A172 (cell line): ENCODE measurements at places on chromosomes 3 and 15.

- DNase-seq = no peak
These were observed 15.5 kb upstream of the EHD4 start for GRCh38 chr15:41987925-41988275.

- DNase-seq = peak; percentile 8
These were observed 95.6 kb downstream of the DHX36 start for GRCh38 chr3:154228561-154229216.

- DNase-seq = no peak
These were observed 43.6 kb upstream of the KY start for GRCh38 chr3:134694466-134694865.

GRCh38 chr3:140931016-140931454, 10.6 kb upstream of the SLC25A36 start:
- no peak for DNase-seq

DNA sequence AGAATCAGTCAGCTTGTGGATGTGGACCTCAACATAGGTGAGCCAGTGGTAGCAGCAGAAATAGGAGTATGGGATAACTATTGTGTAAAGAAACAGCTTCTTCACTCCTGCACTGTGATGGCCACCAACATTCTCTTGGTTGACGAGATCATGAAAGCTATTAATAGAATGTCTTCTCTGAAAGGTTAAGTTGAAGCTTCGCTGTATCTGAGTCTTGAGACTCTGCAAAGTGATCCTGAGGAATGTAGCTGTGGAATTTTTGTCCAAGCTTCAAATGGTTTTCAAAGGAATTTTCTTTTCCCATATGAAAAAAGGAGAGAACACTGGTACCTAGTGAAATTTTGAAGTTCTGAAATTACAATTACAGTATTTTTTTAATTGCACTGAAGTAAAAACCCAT, 146.3 kb downstream of the GMNC start:
- DNase-seq = no peak

- DNase-seq = no peak
These were observed 655.8 kb downstream of the AGBL1 start for GRCh38 chr15:86735247-86736040.

- no peak for DNase-seq
These were observed 180.6 kb downstream of the IL5RA start for GRCh38 chr3:2929574-2929973.

DNA sequence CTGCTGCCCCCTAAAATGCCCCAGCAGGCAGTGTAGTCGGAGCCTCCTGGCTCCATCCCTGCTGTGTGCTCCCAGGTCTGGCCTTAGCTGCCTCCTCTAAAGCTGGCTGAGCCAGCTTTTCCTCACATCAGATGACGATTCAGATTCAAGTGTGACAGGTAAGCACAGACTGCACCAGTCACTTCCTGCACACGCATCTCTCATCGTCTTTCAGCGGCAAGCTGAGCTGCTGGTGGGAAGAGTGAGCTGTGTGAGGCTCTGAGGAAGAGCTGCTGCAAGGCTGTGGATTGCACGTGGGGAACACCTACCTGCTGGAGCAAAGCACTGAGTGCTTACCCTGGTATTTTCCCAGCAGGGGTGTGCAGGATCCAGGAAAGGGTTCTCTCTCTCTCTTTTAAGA, 88.4 kb upstream of the RPL32 start:
- DNase-seq = no peak

DNA sequence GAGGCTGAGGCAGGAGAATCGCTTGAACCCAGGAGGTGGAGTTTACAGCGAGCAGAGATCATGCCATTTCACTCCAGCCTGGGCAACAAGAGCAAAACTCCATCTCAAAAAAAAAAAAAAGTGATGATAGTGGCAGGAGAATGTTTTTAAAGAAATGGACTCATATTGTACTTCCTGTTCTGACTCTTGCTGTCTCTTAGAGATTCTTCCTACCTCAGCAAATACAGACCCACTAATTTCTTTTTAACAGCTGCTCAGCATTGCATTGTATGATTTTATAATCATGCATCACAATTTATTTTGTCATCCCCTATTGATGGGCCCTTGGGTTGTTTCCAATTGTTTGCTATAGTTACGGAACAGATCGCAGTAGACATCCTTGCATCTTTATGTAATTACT, 8.8 kb upstream of the ANKDD1A start:
- DNase-seq = no peak

GRCh38 chr3:49476563-49476962, 6.5 kb downstream of the DAG1 start:
- DNase-seq = peak; percentile 69

DNA sequence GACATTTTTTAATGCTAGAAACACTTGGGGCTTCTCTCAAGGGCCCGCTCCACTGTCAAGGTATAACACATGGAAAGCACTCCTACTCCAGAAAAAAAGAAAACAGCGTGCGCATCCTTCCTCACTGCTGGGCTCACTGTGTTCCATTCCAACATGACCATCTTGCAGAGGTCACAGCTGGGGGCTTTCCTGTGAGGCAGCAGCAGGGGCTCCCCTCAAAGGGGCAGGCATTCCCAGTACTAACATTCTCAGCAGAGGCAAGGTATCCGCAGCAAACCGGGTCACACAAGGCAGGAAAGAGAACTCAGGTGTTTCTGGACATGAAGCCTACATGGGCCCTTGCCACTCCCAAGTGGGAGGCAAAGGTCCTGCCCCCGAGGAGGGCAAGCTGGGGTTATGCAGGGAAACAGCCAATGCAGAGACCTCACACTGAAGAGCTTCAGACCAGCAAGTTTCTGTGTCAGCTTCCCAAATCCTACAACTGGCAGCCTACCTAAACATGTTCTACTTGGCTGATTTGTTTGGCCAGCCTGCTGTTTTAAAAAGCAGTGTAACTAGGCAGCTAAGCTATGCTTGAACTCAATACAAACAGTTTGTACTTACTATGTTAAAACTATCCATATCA, 6.4 kb downstream of the BDH1 start:
- DNase-seq = no peak

DNA sequence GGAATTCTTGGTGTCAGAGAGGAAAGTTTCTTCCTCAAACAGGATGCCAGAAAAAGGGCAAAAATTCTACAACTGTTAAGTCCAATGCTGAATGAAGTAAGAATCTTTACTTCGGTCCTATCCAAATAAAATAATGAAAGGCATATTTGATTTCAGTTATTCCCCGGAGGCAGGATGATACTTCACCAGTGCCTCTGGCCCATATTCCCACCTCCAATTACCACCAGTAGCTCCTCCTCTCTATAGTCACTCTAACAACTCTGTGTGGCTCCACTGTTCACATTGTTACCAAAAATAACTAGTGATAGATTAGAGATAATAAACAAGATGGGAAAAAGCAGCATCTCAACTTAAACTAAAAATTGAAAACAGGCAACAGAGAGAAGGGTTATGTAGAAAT, 20.7 kb downstream of the MAP1A start:
- no peak for DNase-seq

- DNase-seq = peak; percentile 42
These were observed 464.9 kb downstream of the MFSD1 start for GRCh38 chr3:159266779-159267178.

GRCh38 chr15:66860844-66861243, 158.8 kb downstream of the SMAD6 start:
- DNase-seq = no peak

- DNase-seq = no peak
These were observed 158.3 kb downstream of the FOXB1 start for GRCh38 chr15:60162251-60162967.

DNA sequence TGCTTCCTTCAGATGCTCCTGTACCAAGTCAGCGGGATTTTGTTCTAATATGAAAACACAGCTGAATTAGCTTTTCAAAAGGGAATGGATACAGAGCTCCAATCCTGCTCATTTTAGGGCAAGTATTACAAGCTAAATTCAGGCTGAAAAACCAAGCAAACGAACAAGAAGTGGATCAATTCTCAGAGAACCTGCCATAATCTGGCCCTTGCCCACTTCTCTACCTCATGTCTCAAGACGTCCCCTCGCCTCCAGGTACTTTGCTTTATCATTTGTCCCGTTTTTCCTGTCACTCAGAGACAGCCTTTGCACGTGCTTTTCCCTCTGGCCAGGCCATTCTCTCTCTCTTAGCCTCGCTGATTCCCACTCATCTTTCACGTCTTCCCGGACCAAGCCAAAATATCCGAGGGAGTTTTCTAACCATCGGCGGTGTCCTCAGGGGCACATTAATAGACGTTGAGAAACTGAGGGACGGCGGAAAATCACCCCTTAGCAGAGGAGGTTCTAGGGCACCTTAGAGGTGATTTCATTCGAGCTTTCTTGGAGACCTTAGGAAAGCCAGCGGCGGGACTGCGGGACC, 654 bp downstream of the SUSD5 start:
- DNase-seq = peak; percentile 11
